CD4-positive, alpha-beta T cell treated with Interleukin-4 for 1 hour (primary cell): ENCODE measurements at places on chromosomes 1 and 21.

DNA sequence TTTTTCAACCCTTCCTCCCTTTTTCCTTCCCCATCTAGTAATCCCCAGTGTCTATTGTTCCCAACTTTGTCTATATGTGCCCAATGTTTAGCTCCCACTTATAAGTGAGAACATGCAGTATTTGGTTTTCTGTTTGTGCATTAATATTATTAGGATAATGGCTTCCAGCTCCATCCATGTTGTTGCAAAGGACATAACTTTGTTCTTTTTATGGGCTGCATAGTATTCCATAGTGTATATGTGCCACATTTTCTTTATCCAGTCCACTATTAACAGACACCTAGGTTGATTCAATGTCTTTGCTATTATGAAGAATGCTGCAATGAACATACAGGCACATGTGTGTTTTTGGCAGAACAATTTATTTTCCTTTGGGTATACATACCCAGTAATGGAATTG, 121.0 kb upstream of the C1orf105 start:
- no peak for DNase-seq

DNA sequence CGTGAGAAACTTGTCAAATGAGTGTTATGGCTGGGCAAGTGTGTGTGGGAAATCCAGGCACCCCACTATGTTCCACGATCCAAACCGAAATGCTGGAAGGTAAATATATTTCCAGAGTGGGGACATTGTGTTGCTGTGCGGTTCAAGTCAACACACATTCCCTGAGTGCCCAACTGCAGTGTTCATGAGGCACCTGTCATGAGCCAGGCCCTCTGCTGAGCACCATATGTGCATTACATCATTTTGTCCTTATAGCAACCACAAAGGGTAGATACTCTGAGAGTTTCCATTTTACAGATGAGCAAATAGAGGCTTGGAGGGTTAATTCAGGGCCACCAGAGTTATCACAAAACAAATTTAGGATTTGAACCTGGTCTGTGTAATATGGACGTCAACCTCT, 59.9 kb upstream of the SOD1 start:
- no peak for DNase-seq

- no peak for DNase-seq
These were observed 165.4 kb downstream of the ADSS2 start for GRCh38 chr1:244286341-244286740.

DNA sequence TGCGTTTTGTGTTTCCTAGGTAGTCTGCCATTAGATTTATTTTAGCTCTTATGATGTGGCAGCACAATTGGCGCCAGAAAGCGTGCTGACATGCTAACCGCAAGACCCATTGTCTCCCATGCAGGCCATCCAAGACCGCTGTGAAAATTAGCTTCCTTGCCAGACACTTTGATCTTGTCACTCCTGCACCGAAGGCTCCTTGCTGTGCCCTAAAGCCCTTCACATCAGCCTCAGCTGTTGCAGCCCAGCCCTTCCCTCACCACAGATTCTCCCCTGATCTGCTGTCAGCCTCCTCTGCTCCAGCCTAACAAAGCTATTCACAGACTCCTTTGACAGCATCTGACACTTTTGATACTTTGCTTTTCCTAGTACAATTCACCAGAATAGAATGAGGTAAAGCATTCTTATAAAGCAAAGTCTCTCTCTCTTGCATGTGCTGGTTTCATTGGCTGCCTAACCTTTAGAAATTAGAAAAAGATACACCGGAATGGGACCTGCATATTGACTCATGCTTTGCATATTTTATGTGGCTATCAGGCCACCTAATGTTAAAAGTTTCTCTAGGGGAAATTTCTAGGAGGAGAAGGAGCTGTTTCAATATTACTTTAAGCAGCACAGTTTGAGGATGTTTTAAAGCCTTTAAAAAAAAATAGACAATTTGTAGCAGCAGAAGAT, 280.3 kb upstream of the FMN2 start:
- DNase-seq: no peak

- DNase-seq: no peak
These were observed 32.1 kb upstream of the MX1 start for GRCh38 chr21:41393876-41394465.

DNA sequence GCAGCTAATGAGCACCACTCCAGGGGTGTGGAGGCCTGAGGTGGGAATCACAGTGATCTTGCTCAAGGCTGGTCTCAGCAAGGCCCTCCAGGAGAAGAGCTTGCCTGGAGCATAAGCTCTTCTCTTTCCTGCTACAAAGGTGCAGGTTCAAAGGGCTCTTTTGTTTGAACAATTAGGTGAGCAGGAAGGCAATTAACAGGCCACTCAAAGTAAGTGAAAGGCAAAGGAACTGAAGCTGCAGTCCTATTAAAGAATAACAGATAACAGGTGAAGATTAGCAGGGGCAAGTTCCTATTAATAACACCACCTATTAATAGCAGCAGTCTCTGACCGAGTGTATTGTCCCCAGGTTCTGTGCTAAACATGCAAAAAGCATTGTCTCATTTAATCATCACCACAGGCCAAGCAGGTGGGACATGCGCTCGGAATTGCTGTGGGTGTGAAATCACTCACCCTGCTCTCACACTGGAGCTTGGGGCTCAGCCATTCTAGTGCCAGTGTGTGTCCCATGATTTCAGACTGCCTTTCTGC, 113.8 kb downstream of the RHOU start:
- no peak for DNase-seq

GRCh38 chr1:244346972-244347618, 104.6 kb downstream of the ADSS2 start:
- no peak for DNase-seq

DNA sequence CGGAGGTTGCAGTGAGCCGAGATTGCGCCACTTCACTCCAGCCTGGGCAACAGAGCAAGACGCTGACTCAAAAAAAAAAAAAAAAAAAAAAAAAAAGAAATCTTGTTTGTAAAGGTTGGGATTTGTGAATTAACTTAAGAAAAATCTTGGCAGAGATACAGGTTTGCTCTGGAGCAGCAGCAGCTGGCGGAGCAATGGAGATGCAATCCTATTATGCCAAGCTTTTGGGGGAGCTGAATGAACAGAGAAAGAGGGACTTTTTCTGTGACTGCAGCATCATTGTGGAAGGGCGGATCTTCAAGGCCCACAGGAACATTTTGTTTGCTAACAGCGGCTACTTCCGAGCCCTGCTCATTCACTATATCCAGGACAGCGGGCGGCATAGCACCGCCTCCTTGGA, 5.6 kb downstream of the ZBTB8B start:
- no peak for DNase-seq

DNA sequence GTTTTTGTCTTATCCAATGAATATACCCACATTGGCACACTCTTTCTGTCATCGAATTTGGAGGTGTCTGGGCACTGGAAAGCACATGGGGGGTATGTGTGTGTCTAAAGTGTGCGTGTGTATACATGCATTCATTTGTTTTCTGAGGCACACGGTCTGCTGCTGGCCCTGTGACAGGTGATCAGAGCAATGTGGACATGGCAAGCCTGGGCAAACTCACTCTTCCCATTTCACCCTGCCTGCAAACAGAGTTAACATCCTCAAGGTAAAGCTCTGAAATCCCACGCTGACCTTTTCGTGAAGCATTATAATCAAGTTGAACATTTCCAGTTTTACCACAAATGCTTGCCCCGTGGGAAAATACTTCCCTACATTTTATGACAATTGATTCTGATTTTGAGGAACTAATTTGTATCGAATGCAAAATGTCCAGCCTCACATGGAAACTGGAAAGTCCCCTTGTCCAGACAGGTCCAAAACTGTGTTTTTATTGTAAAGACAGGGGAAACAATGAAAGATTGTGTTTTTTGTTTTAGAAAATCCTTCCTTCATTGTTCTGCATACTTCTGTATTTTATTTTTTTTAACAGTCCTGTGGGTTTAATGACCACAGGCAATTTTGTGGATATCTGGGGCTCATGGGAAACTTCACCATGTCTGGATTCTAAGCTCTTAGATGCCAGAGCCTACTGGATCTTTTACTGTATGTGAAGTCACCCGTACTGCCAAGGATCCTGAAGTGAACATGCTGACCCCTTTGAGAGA, 160.9 kb downstream of the PBX1 start:
- no peak for DNase-seq

- DNase-seq: no peak
These were observed 13.6 kb downstream of the G0S2 start for GRCh38 chr1:209688746-209689234.

GRCh38 chr1:6487804-6488484, 3.5 kb downstream of the PLEKHG5 start:
- DNase-seq: no peak

GRCh38 chr21:41250519-41250918, 66.1 kb upstream of the FAM3B start:
- DNase-seq: no peak

- no peak for DNase-seq
These were observed 49.7 kb downstream of the GLIS1 start for GRCh38 chr1:53689223-53689622.

GRCh38 chr1:109091078-109091838, 694 bp downstream of the TMEM167B start:
- DNase-seq: no peak

- DNase-seq: peak; percentile 53
These were observed 22.1 kb downstream of the A3GALT2 start for GRCh38 chr1:33298623-33299277.

DNA sequence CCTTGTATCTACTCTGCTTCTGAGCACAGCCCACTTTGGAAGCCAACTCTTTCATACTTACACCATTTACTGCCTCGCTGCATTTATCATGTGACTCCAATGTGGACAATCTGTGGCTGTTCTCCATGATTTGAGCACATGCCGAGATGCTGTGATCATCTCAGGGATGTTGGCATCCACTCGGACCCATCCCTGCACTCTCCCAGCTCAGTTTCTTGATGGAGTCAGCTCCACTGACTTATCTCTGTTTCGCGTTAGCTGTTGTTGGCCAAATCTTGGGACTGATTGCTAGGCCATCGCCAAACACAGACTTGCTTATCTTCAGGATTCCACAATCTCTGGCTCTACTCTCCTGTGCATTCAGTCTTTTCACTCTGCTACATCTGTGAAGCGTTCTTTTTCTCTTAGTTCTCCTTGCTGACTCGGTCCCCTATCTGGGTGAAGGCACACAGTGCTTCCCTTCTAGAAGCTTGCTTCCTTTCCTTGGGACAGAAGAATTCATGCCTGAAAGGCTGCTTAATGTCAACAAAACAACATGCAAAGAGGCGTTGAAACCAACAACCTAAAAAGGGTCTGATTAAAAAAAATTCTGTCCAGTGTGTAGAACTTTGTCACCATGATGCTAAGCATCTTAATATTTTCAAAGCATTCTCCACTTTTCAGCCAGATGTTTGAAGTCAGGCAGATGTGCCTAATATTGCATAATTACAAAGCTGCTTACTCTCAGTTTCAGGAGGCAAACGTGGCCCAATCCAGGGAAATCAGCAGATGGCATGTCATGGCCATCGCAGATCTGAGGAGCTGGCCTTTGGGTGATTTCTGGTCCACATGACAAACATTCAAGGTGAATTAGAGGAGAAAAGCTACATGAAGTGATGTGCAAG, 120.7 kb downstream of the NGF start:
- DNase-seq: no peak

DNA sequence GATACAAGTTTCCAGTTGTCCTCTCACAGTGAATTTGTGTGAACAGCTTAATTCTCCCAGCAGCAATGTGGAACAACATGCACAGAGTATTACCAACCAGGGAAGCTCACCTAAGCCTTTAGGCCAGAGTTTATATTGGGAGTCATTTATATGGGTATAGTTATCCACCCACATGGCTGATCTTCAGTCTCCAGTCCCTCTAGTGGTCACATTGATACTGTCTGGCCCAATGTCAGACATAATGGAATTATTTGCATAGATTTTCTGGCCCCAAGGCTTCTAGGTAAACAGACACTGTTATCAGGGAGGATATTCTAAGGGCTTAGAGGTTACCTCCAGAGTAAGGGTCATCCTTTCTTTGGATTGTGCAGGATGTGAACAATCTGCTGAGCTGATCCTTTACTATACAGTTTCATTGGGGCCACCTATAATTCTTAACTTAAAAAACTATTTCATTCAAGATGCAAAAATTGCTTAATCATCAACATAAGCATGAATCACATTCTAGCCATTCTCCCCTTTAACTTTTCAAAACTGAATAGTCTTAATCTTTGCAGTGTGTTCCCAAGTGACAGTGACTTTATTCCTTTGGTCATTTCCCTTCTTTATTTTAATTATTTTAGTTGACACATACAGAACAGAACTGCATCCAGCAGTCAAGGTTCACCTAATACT, 210.9 kb downstream of the LTN1 start:
- no peak for DNase-seq

GRCh38 chr1:82153752-82154151, 353.0 kb downstream of the ADGRL2 start:
- DNase-seq: no peak

DNA sequence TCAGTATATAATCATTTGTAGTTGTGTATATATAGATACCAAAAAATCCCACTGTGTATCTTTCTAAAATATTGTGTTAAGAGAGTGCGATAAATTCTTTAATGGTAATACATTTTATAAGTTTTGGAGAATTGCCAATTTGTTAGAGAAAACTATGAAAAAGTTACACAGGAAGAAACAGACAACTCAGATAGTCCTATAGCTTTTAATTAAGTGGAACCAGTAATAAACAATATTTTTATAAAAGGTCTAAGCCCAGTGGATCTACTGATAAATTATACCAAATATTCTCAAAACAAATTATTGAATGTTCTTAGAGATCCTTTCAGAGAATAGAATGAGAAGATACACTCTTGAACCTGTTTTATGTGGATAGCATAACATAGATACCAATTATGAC, 50.6 kb downstream of the OBSCN start:
- DNase-seq: no peak

- no peak for DNase-seq
These were observed 39.0 kb downstream of the FOXO6 start for GRCh38 chr1:41400225-41400624.

DNA sequence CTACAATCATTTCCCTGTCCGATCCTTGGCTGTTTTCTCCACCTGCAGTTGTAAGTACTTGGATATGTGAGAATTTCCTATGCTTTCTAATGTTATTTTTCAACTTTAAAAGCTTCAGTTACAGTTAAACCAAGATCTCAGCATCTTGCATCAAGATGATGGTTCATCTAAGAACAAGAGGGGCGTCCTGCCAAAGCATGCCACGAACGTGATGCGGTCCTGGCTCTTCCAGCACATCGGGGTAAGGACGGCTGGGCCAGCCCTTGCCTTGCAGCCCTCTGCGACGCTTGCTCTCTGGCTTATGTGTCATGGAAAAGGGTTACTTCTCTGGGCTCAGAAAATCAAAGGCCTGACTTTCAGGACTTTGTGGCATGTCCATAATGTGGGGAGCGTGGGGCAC, 46.8 kb downstream of the PKNOX1 start:
- DNase-seq: no peak

DNA sequence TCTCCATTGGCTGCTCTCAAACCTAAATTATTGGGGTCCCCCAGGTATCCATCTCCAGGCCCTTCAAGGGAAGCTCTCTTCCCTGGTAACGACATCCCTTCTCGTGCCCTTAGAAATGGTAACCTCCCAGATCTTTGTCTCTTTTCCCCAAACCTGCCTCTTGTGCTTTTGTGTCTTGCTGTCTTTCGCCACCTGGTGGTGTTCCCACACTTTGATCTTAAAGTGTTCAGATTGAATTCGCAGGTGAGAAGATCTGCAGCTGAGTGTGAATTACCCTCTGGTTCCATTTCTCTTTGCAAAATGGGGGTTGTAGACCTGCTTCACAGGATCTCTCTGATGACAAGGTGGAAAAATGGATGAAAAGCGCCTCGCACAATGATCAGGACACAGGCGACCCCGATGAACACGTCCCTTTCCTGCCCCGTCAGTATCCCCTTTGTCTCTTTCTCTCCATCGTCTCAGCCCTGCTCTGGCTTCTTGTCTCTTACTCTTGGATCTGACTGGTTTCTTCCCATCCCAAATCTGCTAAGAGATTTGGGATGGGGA, 53.1 kb downstream of the DOP1B start:
- peak; percentile 68 for DNase-seq
